ENCODE measurements at places on chromosomes 7 and 10. TPM values are rescaled to one million over a fixed set of nuclear protein-coding genes. Genes with fewer than 3 reads are reported as not detected.

Gene PIK3AP1
- not detected for total RNA-seq

Gene TAS2R5
- not detected for total RNA-seq

Gene OPALIN
- total RNA-seq = not detected

Gene TRIL
- 0.84 TPM for total RNA-seq

Gene ICA1
- total RNA-seq = 1.0 TPM

Gene NXPH1
- not detected for total RNA-seq

Gene EVX1
- not detected for total RNA-seq

Gene OR2F1
- total RNA-seq = not detected

Gene NPY4R
- total RNA-seq = not detected

Gene ERV3-1
- total RNA-seq = 3.4 TPM

Gene GFRA1
- total RNA-seq = 0.89 TPM

Gene ZNRF2
- total RNA-seq = 4.2 TPM

Gene NUTM2E
- not detected for total RNA-seq

Gene SUN1
- total RNA-seq = 99.0 TPM

Gene GPRIN2
- total RNA-seq = not detected

Gene SPDYE2B
- total RNA-seq = not detected

Gene CCDC172
- total RNA-seq = not detected

Gene CARD11
- 0.84 TPM for total RNA-seq

Gene AASS
- total RNA-seq = 12.9 TPM

Gene PRLHR
- total RNA-seq = not detected

Gene PHYHIPL
- total RNA-seq = not detected

Gene DNAAF5
- 47.4 TPM for total RNA-seq

Gene KLLN
- 0.30 TPM for total RNA-seq

Gene UNCX
- not detected for total RNA-seq

Gene ITGA8
- total RNA-seq = not detected

Gene AKR1C4
- not detected for total RNA-seq

Gene TUBB8
- not detected for total RNA-seq

Gene SPDYE1
- total RNA-seq = not detected

Gene HOXA10
- total RNA-seq = not detected

Gene MINDY4
- total RNA-seq = 6.7 TPM

Gene MYH16
- total RNA-seq = under 0.01 TPM

Gene GRID2IP
- total RNA-seq = 0.15 TPM

Gene UPK3B
- not detected for total RNA-seq

Gene RASSF4
- 6.1 TPM for total RNA-seq

Gene KCNMA1
- total RNA-seq = 7.7 TPM

Gene CPA4
- total RNA-seq = 28.1 TPM

Gene CCL26
- total RNA-seq = 1.7 TPM

Gene TMEM26
- 0.89 TPM for total RNA-seq

Gene PYROXD2
- total RNA-seq = 19.8 TPM
